ENCODE measurements at places on chromosomes 1 and 21. TPM values are rescaled to one million over a fixed set of nuclear protein-coding genes. Genes with fewer than 3 reads are reported as not detected.

Gene CNR2
- not detected for total RNA-seq

Gene ASPM
- total RNA-seq = 33.5 TPM

Gene MPZ
- total RNA-seq = 1.4 TPM

- DNase-seq = no peak
Observed at GRCh38 chr1:204589409-204590038, 73.3 kb downstream of the MDM4 start.

DNA sequence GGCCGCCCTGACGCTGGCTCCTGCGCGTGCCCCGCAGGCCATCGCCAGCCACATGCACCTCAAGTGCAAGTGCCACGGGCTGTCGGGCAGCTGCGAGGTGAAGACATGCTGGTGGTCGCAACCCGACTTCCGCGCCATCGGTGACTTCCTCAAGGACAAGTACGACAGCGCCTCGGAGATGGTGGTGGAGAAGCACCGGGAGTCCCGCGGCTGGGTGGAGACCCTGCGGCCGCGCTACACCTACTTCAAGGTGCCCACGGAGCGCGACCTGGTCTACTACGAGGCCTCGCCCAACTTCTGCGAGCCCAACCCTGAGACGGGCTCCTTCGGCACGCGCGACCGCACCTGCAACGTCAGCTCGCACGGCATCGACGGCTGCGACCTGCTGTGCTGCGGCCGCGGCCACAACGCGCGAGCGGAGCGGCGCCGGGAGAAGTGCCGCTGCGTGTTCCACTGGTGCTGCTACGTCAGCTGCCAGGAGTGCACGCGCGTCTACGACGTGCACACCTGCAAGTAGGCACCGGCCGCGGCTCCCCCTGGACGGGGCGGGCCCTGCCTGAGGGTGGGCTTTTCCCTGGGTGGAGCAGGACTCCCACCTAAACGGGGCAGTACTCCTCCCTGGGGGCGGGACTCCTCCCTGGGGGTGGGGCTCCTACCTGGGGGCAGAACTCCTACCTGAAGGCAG is 23.4 kb upstream of the ARF1 start:
- DNase-seq = no peak

DNA sequence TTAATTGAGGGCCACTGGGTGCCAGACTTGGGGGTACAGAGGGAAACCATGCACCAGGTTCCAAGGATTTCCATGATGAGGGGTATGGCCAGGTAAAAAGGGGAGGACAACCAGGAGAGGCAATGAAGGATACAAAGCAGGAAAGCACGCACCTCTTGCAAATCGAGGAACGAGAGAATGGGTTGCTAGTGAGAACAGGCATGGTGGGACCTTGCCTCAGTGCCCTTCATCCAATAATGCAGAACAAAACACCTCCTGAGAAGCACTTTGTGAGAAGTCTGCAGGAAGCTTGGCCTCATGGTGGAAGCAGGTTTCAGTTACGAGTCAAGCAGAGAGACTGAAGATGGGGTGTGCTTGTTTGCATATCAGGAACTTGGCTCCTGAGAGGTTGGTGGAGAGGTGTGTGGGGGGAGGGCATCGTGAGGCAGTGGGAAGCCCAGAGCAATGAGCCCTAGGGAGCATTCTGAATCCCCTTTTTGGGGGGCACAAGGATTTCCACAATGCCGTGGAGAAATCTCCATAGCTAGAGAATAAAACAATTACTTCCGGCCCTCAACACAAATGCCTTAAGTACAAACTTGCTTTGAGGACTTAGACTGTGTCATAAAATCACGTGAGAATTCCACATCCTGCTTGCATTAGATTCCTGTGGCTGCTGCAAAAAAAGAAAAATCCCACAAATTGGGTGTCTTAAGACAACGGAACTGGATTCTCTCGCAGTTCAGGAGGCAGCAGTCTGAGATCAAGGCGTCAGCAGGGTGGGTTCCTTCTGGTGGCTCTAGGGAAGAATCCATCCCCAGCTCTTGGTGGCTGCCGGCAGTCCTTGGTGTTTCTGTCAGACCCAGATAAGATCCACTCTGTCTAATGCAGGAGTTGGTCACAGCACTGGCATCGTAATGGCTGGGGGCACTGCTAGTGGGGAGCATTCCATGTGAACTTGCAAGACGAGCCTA is 54.9 kb upstream of the BACE2 start:
- DNase-seq = peak; percentile 95

Data from HT1080 (cell line).